ENCODE measurements at places on chromosomes 3 and 15.

GRCh38 chr3:129030611-129031010 is 29.5 kb downstream of the EFCC1 start:
- DNase-seq: no peak

DNA sequence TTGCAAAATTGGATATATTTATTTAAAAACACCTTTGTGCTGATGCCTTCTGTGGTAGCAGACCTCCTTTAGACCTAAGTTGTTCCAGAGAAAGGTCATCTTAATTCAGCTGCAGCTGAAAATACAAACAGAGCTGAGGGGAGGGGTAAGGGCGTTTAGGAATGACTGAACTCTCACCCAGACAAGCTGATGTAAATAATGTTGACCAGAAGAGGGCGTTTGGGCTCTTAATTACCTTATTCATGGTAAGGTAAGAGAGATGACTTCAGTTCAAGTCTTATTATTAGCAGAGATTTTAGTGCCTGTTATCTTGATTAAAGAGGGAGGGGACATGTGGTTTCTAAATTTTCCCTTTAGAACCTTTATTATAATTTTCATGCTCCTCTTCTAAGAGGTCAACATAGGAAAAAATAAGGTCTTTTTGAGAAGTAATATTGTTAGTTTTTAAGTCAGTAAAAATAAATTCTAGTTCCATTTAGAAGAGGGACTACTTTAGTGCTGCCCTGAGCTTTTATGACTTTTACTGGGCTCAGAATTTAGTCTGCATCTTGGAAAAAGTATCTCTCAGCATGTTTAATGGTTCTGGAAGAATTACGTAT is 46.3 kb downstream of the GPR171 start:
- peak; percentile 91 for DNase-seq

- DNase-seq: no peak
Measured at GRCh38 chr3:9795207-9795606, 2.3 kb downstream of the ARPC4 start.

GRCh38 chr15:80560601-80561400 is 134.3 kb upstream of the ABHD17C start:
- peak; percentile 60 for DNase-seq

GRCh38 chr3:150703299-150703755 is 393 bp downstream of the ERICH6 start:
- no peak for DNase-seq

GRCh38 chr3:104951426-104951825 is 415.3 kb upstream of the ALCAM start:
- no peak for DNase-seq

DNA sequence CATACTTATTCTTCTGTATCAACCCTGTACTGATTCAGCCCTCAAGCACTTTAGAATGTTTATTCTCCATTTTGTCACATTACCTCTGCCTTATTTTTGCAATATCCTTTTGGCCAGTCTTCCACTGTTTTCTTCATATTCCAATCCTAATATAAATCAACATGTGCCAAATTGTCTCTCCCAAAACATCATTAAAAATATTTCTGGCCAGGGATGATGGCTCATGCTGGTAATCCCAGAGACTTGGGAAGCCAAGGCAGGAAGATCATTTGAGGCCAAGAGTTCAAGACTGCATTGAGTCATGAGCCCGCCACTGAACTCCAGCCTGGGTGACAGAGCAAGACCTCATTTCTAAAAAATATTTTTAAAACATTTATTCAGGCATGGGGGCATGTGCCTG is 641.4 kb upstream of the CBLB start:
- no peak for DNase-seq

DNA sequence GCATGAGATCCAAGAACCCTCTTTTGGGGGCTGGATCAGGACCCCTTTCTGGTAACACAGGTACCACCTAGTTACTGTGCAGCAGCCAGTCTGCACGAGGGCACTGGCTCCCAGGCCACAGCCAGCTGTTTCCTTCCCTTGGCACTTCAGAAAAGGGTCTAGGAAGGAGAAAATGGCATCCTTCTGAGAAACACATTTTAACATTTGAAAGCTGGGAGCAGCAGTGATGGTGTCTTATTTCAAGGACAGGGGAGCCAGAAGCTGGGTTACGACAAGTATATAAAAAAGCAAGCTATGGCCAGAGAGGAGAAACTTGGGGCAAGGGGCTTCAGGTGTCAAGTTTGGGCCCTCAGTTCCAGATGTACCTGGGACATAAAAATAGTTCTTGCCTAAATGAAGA is 282.8 kb downstream of the CTNNB1 start:
- no peak for DNase-seq

- DNase-seq: no peak
Measured at GRCh38 chr3:23079976-23080375, 123.2 kb upstream of the UBE2E2 start.

DNA sequence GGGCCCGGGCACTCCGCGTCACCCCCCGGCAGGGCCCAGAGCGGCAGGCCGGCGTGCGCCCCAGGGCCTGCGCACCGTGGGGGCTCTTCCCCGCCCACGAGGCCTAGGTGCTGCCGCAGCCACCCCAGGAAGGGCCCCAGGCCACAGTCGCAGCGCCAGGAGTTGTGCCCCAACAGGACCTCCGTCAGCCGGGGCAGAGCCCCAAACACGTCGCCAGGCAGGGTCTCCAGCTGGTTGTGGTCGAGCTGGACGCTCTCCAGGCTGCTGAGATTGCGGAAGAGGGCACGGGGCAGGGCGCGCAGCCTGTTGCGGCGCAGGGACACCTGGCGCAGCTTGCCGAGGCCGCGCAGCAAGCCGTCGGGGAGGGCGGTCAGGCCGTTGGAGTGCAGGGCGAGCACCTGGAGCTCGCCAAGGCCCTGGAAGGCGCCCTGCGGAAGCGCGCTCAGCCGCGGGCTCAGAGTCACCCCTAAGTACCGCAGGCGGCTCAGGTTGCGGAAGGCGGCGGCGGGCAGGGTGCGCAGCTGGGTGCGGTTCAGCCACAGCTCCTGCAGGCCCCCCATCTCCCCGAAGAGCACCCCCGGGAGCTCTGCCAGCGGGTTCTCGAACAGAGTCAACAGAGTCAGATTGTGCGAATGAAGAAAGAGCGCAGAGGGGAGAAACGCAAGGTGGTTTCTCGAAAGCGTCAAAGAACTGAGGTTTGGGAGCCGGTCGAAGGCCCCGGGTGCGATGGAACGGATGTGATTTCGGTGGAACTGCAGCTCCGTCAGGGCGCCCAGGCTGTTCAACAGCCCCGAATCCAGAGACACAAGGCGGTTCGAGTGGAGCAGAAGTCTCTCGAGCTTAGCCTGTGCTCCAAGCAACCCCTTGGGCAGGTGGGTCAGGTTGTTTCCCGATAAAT is 2.0 kb downstream of the GP5 start:
- DNase-seq: no peak

DNA sequence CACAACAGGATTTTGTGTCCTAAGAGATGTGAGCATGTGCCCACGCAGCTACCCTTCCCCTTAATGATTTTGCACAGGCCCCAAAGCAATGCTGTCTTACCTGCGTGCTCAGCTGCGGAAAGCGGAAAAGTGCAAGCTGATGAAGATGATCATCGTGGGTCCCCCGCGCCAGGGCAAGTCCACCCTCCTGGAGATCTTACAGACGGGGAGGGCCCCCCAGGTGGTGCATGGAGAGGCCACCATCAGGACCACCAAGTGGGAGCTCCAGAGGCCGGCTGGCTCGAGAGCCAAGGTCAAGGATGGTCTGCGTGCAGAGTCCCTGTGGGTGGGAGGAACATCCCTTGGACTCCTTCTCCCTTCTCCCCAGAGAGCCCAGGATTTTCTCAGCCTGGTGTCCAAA is 103.1 kb downstream of the LRRK1 start:
- no peak for DNase-seq

- peak; percentile 84 for DNase-seq
Measured at GRCh38 chr3:42507252-42507651, 4.8 kb downstream of the VIPR1 start.

- DNase-seq: peak; percentile 17
Measured at GRCh38 chr3:15703346-15703745, 94.4 kb downstream of the ANKRD28 start.

DNA sequence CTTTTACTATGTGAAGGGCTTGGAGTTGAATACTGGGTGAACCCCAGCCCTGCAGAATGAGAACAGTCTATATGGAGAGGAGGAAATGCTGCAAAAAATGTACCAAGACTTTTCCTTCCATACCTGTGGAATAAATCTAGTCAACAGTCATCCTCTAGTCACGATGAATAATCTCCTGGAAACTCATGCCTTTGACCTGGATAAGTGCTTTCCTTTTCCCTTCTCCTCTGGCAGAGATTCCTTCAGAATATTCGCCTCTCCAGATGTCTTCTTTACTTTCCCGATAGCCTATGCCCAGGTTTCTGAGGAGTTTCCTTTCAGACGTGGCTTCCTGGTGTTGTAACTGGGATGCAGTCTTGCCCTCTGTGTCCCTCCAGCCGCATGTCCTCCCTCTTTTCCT is 28.1 kb downstream of the CCNL1 start:
- DNase-seq: no peak

- DNase-seq: no peak
Measured at GRCh38 chr3:71103430-71103921, 480.1 kb downstream of the FOXP1 start.

GRCh38 chr3:36965440-36965839 is 20.6 kb upstream of the TRANK1 start:
- peak; percentile 97 for DNase-seq

DNA sequence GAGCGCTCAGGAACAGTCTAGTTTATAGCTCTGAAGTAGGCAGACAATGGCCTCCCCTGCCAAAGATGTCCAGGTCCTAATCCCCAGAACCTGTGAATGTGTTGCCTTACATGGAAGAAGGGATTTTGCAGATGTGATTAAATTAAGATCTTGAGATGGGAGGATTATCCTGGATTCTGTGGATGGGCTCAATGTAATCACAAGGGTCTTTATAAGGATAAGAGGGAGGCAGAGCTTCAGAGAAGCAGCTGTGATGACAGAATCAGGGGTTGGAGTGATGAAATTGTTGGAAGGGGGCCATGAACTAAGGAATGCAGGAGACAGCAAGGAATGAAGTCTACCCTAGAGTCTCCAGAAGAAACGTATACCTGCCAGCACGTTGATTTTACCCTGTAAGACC is 14.0 kb upstream of the GK5 start:
- no peak for DNase-seq

DNA sequence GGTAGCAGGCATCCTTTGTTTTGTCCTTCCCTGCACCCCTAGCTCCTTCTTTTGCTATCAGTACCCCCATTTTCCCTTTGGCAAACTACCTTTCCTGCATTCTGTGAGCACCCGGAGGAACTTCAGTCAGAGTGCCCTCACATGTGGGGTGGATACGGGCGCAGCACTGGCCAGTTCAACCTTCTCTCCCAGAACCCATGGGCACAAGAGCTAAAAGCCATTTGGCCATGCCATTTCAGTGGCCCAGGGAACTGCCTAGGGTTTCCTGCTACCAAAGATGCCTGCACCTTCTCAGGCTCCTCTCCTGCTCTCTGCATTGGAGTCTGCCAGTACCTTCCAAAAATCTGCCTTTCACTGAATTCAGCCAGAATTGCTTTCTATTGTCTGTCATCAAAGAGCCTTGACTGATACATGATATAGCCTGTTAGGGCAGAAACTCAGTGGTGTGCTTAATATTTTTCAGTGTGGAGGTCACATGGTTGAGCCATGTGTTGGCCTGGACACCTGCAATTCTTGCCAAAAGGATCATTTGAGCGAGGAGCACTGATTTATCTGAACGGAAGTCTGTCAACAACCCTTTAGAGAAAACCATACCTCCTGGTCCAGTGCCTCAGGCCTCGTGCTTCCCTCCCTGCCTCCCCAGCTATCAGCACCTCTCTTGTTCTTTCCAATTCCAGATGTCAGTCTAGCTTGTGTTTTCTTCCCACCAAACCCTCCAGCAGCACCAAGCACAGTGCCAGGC is 27.0 kb upstream of the HHATL start:
- no peak for DNase-seq

DNA sequence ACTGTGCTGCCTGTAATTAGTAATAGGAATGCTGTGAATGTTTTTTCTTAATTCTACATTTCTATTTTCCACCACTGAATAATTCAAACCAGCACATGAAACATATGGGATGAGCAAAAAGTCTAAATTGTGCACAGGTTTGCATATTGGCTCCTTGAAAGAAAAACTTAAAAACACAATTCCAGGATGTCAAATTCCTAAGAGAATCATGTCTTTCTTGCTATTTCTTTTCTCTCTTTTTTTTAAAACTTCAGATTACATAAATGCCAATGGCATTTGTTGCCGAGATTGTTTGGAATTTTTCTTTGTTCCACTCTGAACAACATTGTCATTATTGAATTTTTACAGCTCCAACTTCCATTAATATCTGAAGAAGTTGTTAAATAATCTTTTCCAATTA is 60.8 kb downstream of the VGLL3 start:
- no peak for DNase-seq

- no peak for DNase-seq
Measured at GRCh38 chr15:76844096-76844495, 61.0 kb downstream of the SCAPER start.

DNA sequence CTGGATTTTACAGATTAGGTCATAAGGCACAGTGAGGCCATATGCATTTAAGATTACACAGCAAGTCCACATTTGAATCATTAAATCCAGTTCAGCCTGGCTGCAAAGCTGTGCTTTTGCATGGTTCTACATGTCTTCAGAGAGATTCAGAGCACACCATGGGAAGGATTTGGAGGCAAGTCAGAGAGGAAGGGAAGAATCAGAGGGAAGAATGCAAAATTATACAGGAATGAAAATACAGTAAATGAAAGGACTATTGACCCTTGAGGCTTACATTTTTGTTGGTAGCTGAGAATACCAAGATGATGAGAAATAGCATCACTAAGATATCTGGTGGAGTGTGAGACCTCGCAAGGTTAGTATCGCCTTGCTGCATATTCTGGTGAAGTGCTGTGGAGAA is 13.9 kb downstream of the FILIP1L start:
- no peak for DNase-seq

DNA sequence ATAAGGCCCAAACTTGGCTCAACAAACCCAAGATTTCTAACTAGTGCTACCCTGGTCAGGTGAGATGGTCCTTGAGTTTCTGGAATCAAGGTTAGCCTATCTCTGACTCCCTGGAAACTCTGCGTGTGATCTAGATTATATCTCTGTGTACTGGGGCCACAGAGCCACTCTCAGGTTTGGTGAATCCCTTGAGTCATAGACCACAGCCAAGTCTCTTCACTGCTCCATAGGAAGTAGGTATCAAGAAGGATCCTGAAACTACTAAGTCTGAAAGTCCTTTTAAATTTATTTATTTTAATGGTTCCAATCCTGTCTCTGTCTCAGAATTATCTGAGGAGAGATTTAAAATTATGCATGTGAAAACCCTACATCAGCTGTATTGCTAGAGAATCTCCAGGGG is 99.1 kb downstream of the TUSC7 start:
- DNase-seq: no peak

DNA sequence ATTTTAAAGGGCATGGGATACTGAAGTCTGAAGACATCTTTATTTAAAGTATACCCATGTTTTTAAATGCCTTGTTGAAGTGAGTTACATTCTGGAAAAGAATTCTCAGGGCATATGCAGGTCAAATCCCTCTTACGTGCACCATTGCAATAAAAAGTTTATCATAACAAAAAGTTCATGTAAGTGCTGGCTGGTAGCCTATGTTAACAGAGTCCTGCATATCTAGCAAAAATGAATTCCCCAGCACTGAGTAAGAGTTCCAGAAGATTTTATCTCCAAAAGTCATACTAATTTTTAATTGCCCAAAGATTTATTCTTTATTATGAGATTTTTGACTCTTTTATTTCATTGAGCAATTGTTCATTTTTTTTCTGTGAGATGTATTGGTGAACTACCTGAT is 104.7 kb upstream of the ROBO1 start:
- DNase-seq: no peak
